Activated CD4-positive, alpha-beta T cell treated with anti-CD3 and anti-CD28 coated beads, Interleukin-2, amount 10 ng/mL, durations not matched to agents 24 days and 14 days (primary cell): ENCODE measurements at places on chromosomes 16 and 17.

GRCh38 chr16:81366316-81366932, 51.7 kb downstream of the GAN start:
- peaks cover 3% of the 10 kb centered on the region for H3K4me1 ChIP-seq
- H3K27ac ChIP-seq = no peak overlapping the region
- peaks cover 33% of the 10 kb centered on the region for H3K36me3 ChIP-seq
- peak; percentile 78 for DNase-seq
- no peak overlapping the region for H3K4me3 ChIP-seq

- no peak overlapping the region for H3K4me3 ChIP-seq
- no peak for DNase-seq
- H3K27me3 ChIP-seq = no peaks in the 10 kb centered on the region
- H3K36me3 ChIP-seq = no peaks in the 10 kb centered on the region
- no peaks in the 10 kb centered on the region for H3K4me1 ChIP-seq
Observed at GRCh38 chr16:82300374-82300951, 130.4 kb upstream of the MPHOSPH6 start.

GRCh38 chr17:33260638-33261037, 32.5 kb downstream of the ASIC2 start:
- no peaks in the 10 kb centered on the region for H3K36me3 ChIP-seq
- no peak for DNase-seq
- no peaks in the 10 kb centered on the region for H3K27me3 ChIP-seq
- H3K4me1 ChIP-seq = no peaks in the 10 kb centered on the region
- H3K4me3 ChIP-seq = no peak overlapping the region

DNA sequence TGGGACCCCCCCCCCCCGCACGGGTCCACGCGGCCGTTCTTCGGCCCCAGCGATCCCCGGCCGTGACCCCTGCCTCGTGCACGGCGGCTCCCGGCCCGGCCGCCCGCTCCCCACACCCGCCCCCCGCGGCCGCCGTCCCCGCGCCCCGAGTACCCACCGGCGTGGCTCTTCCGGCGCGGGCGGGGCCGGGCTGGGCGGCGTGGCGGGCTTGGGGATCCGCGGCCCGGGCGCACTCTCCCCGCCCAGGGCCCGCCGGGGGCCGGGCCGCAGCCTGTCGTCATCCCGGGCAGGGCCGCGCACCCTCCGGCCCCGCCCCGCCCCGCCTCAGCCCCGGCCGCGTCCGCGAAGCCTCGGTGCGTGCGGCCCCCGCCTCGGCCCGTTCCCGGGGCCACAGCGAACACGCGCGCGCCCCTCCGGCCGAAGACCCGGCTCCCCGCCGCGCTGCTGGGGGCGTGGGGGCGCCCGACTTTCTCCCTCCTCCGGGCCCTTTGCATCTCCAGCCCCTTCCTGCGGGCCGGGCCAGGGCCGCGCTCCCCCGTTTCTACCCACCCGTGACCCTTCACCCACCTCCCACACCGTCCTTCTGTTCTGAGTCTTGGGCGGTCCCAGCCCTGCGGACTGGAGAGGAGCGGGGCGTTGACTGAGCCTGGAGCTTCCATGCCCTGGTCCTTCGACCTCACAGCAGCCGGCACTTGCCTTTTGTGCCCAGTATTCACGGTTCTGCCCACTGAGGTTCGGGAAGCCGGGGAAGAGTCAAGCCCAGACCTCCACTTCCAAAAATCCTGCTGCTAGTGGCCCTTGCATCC, 840 bp downstream of the MYO1C start:
- H3K27me3 ChIP-seq = no peaks in the 10 kb centered on the region
- DNase-seq = peak; percentile 91
- peak overlapping the region; percentile 92 for H3K4me3 ChIP-seq
- peaks cover 27% of the 10 kb centered on the region for H3K4me1 ChIP-seq
- peaks cover 8% of the 10 kb centered on the region for H3K36me3 ChIP-seq
- peak overlapping the region; percentile 87 for H3K27ac ChIP-seq

GRCh38 chr16:8417145-8417544, 173.2 kb downstream of the TMEM114 start:
- no peak for DNase-seq
- no peak overlapping the region for H3K27ac ChIP-seq
- no peaks in the 10 kb centered on the region for H3K27me3 ChIP-seq
- H3K36me3 ChIP-seq = no peaks in the 10 kb centered on the region
- H3K4me3 ChIP-seq = no peak overlapping the region

GRCh38 chr16:74321356-74321755, 24.7 kb downstream of the PSMD7 start:
- H3K27me3 ChIP-seq = no peaks in the 10 kb centered on the region
- DNase-seq = no peak
- H3K4me1 ChIP-seq = no peaks in the 10 kb centered on the region
- no peak overlapping the region for H3K4me3 ChIP-seq
- H3K27ac ChIP-seq = no peak overlapping the region

- no peak for DNase-seq
- no peak overlapping the region for H3K27ac ChIP-seq
- peaks cover 7% of the 10 kb centered on the region for H3K36me3 ChIP-seq
- H3K27me3 ChIP-seq = no peaks in the 10 kb centered on the region
Observed at GRCh38 chr17:19670908-19671307, 22.4 kb downstream of the ALDH3A2 start.

DNA sequence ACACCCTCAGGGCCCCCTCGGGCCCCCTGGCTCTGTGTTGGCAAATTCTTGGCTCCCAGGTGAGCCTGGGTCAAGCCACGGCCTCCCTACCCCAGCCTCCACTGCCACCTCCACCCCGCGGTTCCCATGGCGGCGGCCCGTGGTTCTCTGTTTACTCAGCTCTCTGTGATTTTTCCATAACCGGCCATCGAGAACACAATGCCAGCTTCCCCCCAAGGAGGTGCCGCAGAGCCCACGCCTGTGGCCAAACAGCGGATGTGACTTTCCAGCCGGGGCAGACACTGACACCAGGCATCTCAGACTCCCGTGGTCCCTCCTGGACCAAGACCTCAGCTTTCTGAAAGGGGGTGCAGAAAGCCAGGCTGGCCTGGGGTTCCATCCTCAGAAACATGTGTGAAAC, 21.6 kb upstream of the ATP2A3 start:
- DNase-seq = no peak
- no peak overlapping the region for H3K27ac ChIP-seq
- peaks cover 1% of the 10 kb centered on the region for H3K27me3 ChIP-seq
- H3K36me3 ChIP-seq = no peaks in the 10 kb centered on the region

- DNase-seq = peak; percentile 74
- peaks cover 10% of the 10 kb centered on the region for H3K4me1 ChIP-seq
- peak within 1 kb of the TSS; percentile 79 for H3K4me3 ChIP-seq
- H3K27ac ChIP-seq = peak within 1 kb of the TSS; percentile 65
- no peaks in the 10 kb centered on the region for H3K36me3 ChIP-seq
Observed at GRCh38 chr17:44829523-44830358, at the start of gene GJC1. Gene GJC1, minus strand, starts transcription at chr17:44830287. Its CDS starts 24,470 bp downstream, at chr17:44805817.

DNA sequence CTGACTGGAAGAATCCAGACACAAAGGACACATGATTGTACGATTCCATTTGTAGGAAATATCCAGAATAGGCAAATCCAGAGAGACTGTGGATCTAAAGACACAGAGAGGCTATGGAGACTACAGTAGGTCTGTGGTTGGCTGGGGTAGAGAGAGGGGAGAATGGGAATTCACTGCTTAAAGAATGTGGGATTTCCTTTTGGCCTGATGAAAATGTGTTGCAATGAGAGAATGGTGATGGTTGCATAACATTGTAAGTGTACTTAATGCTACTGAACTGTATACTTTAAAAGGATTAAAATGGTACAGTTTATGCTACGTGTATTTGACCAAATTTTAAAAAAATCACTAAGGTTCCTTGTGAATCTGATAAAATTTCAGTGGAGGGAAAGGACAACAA, 62.1 kb downstream of the GPRC5B start:
- H3K4me1 ChIP-seq = no peaks in the 10 kb centered on the region
- H3K4me3 ChIP-seq = no peak overlapping the region
- DNase-seq = no peak
- peaks cover 2% of the 10 kb centered on the region for H3K27me3 ChIP-seq
- no peaks in the 10 kb centered on the region for H3K36me3 ChIP-seq
- no peak overlapping the region for H3K27ac ChIP-seq

- no peak overlapping the region for H3K4me3 ChIP-seq
- no peaks in the 10 kb centered on the region for H3K4me1 ChIP-seq
- H3K27me3 ChIP-seq = peaks cover 2% of the 10 kb centered on the region
- DNase-seq = no peak
- H3K36me3 ChIP-seq = no peaks in the 10 kb centered on the region
Observed at GRCh38 chr16:16971042-16971441, 499.7 kb downstream of the XYLT1 start.

GRCh38 chr17:78748048-78748729, 33.9 kb downstream of the CYTH1 start:
- no peaks in the 10 kb centered on the region for H3K27me3 ChIP-seq
- peak; percentile 90 for DNase-seq
- H3K36me3 ChIP-seq = peaks cover 31% of the 10 kb centered on the region
- peaks cover 86% of the 10 kb centered on the region for H3K4me1 ChIP-seq

- DNase-seq = no peak
- H3K27me3 ChIP-seq = no peaks in the 10 kb centered on the region
- no peaks in the 10 kb centered on the region for H3K4me1 ChIP-seq
- no peak overlapping the region for H3K4me3 ChIP-seq
Observed at GRCh38 chr17:2874189-2874686, 78.0 kb downstream of the RAP1GAP2 start.

- no peaks in the 10 kb centered on the region for H3K4me1 ChIP-seq
- no peaks in the 10 kb centered on the region for H3K36me3 ChIP-seq
- H3K27me3 ChIP-seq = peaks cover 25% of the 10 kb centered on the region
- DNase-seq = no peak
- no peak overlapping the region for H3K27ac ChIP-seq
- no peak overlapping the region for H3K4me3 ChIP-seq
Observed at GRCh38 chr17:44359458-44360143, 4.1 kb downstream of the FAM171A2 start.

DNA sequence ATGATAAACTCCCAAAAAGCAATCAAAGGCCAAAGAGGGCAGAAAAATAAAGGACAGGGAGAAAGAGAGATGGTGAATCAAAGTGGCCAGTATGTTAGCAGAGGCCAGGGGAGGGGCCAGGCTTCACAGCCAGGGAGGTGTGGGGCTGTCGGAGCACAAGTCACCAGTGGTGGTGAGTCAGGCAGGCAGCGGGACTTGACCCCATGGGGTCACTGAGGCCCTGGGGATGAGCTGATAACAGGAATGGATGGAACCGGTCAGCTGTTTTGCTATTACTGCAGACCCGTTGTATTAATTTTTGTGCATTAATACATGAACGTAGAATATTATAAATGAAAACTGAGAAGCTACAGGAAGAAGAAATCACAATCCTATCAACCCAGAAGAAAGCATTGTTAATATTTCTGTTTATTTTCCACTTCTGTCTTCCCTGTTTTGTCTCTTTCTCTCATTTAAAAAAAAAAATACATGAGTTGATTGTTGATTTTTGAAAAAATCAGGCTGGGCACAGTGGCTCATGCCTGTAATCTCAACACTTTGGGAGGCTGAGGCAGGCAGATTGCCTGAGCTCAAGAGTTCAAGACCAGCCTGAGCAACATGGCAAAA, 106.9 kb downstream of the SOCS1 start:
- no peak overlapping the region for H3K27ac ChIP-seq

- H3K27me3 ChIP-seq = no peaks in the 10 kb centered on the region
- H3K27ac ChIP-seq = peak overlapping the region; percentile 99
- peaks cover 39% of the 10 kb centered on the region for H3K36me3 ChIP-seq
- peak; percentile 82 for DNase-seq
- peaks cover 44% of the 10 kb centered on the region for H3K4me1 ChIP-seq
- H3K4me3 ChIP-seq = peak overlapping the region; percentile 98
Observed at GRCh38 chr17:7932483-7932891, 481 bp downstream of the CNTROB start.

DNA sequence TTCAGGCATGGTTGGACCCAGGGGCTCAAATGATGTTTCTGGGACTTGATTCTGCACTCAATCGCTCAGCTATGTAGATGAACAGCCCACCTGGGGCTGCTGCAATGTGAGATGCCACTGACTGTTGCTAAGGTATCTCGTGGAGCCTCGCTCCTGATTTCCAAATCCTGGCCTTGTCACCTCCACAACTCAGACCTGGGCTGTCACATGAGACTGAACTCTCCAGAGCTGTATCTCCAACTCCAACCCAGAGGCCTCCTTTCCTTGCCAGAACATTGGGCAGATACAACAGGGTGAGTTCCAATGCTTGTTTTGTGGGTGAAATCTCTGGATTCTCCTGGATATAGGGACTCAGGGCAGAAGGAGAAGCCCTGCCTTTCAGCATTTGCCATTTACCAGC, 79.5 kb downstream of the GNAO1 start:
- H3K27me3 ChIP-seq = peaks cover 43% of the 10 kb centered on the region
- H3K36me3 ChIP-seq = no peaks in the 10 kb centered on the region
- H3K27ac ChIP-seq = no peak overlapping the region

- DNase-seq = no peak
- no peak overlapping the region for H3K27ac ChIP-seq
- H3K27me3 ChIP-seq = no peaks in the 10 kb centered on the region
- H3K4me1 ChIP-seq = no peaks in the 10 kb centered on the region
- H3K4me3 ChIP-seq = no peak overlapping the region
Observed at GRCh38 chr16:83539736-83540490, 267.9 kb upstream of the HSBP1 start.

DNA sequence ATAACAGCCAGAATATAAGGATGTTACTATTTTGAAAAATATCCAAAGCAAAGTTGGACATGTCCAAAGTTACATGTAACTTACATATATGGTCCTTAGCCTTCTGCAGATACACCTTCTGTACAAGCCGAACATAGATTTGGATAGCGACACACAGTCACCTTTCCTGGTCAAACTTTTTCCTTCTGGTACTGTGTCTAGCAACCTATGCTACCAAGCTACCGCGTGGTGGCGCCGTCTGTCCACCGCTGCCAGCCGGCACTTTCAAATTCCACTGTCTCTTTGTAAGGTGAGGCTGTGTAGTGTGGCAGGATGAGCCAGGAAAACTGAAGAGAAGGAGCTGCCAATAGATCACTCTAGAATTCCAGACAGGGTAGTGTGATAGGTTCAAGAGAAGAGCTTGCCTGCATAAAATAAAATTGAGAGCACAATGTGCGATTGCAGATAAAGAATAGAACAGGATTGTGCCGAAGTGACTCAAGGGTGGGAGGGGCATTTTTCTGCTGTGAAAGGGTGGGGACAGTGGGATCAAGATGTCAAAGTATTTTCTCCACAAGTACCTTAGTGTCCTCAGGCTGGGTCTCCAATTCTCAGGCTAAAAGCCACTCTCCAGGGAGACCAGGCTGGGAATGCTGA, 366.9 kb downstream of the SLC39A11 start:
- peak overlapping the region; percentile 82 for H3K27ac ChIP-seq
- H3K27me3 ChIP-seq = no peaks in the 10 kb centered on the region
- peak overlapping the region; percentile 26 for H3K4me3 ChIP-seq
- peaks cover 2% of the 10 kb centered on the region for H3K36me3 ChIP-seq

DNA sequence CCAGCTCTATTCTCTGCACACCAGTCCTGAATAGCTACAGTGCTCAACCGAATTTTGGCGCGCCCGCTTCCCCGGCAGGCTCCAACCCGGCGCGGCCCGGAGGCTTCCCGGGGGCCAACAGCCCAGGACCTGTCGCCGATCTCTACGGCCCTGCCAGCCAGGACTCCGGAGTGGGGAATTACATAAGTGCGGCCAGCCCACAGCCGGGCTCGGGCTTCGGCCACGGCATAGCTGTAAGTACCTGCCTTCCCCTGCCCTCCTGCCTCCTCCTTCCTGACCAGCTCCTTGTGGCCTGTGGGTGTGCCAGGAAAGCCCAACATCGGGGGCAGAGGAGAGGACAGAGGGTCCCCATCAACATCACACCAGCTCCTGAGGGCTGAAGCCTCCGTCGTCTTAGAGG, 70.2 kb downstream of the CCDC182 start:
- H3K4me1 ChIP-seq = peaks cover 18% of the 10 kb centered on the region
- no peak for DNase-seq

GRCh38 chr16:337437-337836, 15.1 kb downstream of the AXIN1 start:
- no peak overlapping the region for H3K27ac ChIP-seq
- H3K4me3 ChIP-seq = no peak overlapping the region
- H3K36me3 ChIP-seq = peaks cover 5% of the 10 kb centered on the region
